ENCODE measurements at places on chromosomes 16 and 17.

- peak; percentile 86 for DNase-seq
Observed at GRCh38 chr17:47621293-47622179, 28.2 kb upstream of the KPNB1 start.

- no peak for DNase-seq
Observed at GRCh38 chr16:1794908-1795666, 1.6 kb upstream of the IGFALS start.

DNA sequence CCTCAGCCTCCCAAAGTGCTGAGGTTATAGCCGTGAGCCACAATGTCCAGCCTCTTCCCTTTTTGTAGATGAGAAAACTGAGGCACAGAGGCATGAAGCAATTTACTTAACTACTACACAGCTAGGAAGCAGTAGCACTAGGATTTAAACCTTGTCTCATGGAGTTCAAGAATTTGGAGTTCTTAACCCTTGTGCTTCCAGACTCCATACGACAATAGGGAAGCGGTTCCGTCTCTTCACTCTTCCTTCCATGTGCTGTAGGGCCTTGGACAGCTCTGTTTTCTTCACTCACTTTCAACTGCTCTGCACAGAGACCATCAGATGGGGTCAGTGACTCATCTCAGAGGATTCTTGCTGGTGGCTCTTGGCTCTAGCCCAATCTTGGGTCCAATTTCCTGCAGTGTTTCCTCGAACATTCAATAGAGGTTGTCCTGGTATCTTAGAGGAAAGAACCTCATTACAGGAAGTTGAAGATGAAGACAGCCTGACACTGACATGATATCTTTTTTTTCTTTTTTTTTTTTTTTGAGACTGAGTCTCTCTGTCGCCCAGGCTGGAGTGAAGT is 19.3 kb downstream of the ITGAL start:
- peak; percentile 76 for DNase-seq

DNA sequence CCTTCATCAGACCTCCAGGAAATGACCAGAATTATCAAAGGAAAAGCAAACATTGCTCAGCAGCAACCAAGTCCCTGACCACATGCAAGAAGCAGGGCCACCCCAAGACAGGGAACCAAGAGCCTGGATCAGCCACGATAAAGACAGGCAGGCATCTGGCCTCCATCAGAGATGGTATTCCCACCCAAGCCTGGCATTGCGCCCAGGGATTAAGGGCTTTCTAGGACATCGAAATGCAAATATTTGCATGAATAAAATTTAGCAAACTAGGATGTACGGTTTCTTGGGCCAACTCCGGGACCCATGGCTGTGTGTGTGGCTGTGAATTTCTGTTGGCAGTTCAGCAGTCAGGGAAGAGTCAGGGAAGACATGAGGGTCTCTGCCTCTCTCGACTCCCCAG is 241.4 kb upstream of the DYNLRB2 start:
- no peak for DNase-seq

- DNase-seq: peak; percentile 77
Observed at GRCh38 chr16:12067714-12068401, 91.3 kb downstream of the SNX29 start.

- peak; percentile 1 for DNase-seq
Observed at GRCh38 chr16:74275031-74275636, 21.5 kb upstream of the PSMD7 start.
